ENCODE measurements at places on chromosomes 4 and X.

DNA sequence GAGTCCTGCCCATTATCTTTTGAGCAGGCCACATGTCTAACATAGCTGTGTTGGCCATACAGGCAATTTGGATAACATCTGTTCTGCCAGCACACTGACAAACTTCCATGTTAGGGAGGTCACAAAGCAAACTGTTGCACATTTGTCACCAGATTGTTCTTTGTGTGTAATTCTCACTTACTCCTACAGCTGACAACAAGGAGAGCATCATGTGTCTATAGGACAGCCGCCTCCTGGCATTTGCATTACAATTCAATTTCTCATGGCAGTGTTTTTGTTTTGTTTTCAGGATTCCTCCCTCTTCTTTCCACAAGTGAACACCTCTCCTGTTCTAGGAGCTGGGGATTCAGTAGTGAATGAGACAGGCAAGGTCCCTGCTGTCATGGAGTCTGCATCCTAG lies 94.3 kb upstream of the LEF1 start:
- DNase-seq = no peak

GRCh38 chr4:2867758-2868491 lies 24.3 kb downstream of the ADD1 start:
- no peak for DNase-seq

- DNase-seq = no peak
Observed at GRCh38 chr4:75542824-75543223, 13.0 kb upstream of the ODAPH start.

DNA sequence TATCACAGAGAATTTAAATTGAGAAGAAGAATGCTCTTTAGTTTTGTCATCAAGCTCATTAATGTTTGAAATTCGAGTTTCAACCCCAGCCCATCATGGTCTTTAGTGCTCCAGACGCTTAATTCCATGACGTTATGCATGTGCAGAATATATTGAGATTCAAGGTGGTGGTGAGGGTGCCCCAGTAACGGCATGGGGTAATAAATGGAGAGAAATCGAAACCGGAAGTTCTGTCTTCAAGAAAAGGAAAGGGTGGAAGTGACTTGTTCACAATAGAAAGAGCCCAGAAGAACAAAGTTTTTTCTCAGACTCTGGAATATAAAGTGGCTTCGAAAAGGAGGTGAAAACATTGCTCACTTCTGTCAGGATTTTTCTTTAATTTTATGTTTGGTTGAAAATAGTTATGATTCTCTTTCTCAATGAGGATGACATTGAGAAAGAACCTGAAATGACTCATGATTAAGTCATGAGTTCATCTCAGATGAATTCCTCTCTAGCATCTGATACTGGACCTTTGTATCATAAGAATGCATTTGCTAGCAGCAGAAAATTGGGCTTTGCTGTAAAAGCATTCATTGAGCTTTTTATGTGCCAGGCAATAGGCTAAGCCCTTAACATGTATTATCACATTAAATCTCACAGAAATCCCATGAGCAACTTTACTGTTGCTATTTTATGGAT lies 779 bp upstream of the DDX60L start:
- peak; percentile 50 for DNase-seq
